ENCODE measurements at places on chromosomes 6 and 20. TPM values are rescaled to one million over a fixed set of nuclear protein-coding genes. Genes with fewer than 3 reads are reported as not detected.

SFTA2 gene
- not detected for total RNA-seq

KIAA0408 gene
- total RNA-seq, result 5.6 TPM

TUBB1 gene
- total RNA-seq, result not detected

ARMH2 gene
- total RNA-seq, result not detected

RBPJL gene
- not detected for total RNA-seq

ZNF292 gene
- total RNA-seq, result 2.7 TPM

DNAH8 gene
- not detected for total RNA-seq

RNF182 gene
- total RNA-seq, result 3.1 TPM

TMEM217 gene
- total RNA-seq, result 0.76 TPM

JAG1 gene
- total RNA-seq, result 43.2 TPM

DNMT3B gene
- 5.1 TPM for total RNA-seq

SLC22A23 gene
- 8.9 TPM for total RNA-seq

ID4 gene
- 0.88 TPM for total RNA-seq

SPATA25 gene
- total RNA-seq, result 0.83 TPM

Measured in A549 treated with ZK216348 at 1 μM for 4 hours (cell line).